ENCODE measurements at places on chromosomes 11 and 22. TPM values are rescaled to one million over a fixed set of nuclear protein-coding genes. Genes with fewer than 3 reads are reported as not detected.

GRCh38 chr11:1834062-1834610 is 654 bp upstream of the SYT8 start:
- peak; percentile 32 for DNase-seq

Gene DGAT2
- total RNA-seq: 15.9 TPM

- DNase-seq: no peak
Observed at GRCh38 chr11:69815973-69816372, 3.2 kb downstream of the FGF3 start.

DNA sequence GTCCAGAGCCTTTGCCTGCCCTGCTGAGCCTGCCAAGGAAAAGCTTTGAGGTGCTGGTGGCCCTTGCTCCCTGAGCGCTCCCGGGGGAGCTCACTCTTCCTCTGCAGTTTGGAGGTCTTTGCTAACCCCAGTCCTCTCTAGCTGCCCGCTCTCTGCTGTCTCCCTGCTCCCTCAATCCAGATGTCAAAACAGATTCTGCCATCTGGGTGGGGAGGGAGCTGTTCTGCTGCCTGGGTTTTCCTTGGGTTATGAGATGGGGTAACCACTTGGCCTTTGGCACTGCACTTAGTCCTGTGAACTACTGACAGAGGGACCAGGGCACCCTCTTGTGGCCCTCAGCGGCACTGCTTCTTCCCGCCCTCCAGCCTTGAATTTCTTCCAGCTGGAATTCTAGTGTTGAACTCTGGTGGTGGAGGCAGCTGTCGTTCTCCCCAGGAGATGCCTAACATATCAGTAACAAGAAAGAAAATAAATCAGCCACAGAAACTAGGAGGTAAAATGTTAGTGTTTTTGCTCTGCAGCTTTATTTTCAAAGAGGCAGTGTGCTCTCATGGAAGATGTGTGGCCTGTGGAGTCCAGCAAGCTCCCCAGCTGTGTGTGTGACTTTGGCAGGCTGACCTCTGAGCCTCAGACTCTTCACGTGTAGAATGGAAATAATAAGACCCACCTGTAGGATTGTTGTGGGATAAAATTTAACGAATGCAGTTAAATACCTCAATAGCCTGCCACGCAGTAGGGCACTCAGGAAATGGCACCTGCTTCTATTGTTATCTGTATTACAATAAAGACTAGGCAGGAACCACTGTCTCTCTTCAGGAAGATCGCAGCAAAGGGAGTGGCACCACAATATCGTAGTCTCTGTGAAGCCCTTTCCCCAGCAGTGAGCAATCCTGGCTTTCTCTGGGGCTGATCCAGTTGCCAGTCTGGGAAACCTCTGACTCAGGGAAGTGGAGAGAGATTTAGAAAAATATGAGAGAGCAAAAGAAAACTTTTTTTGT is 23.4 kb downstream of the ARFGAP2 start:
- DNase-seq: peak; percentile 81
